ENCODE measurements at places on chromosomes 7 and 10.

GRCh38 chr10:34537629-34538231, 277.4 kb downstream of the PARD3 start:
- DNase-seq: no peak

GRCh38 chr7:99126921-99127553, 16.9 kb downstream of the SMURF1 start:
- no peak for DNase-seq

DNA sequence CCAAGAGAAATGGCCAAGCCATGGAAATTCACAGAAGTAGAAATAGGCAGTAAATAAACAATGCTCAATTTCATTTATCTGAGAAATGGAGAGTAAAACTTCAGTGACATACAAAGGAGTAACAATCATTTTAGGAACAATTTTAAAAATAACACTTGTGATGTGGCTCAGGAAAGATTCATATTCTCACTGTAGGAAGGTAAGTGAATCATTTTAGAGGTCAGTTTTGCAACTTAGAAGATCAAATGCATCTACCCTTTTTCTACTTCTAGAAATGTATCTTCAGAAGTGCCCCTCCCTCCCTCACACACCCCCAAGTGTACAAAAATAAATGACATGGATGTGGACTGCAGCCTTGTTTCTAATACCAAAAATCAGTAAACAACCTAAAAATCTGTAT, 78.3 kb downstream of the ALOX5 start:
- DNase-seq: no peak

DNA sequence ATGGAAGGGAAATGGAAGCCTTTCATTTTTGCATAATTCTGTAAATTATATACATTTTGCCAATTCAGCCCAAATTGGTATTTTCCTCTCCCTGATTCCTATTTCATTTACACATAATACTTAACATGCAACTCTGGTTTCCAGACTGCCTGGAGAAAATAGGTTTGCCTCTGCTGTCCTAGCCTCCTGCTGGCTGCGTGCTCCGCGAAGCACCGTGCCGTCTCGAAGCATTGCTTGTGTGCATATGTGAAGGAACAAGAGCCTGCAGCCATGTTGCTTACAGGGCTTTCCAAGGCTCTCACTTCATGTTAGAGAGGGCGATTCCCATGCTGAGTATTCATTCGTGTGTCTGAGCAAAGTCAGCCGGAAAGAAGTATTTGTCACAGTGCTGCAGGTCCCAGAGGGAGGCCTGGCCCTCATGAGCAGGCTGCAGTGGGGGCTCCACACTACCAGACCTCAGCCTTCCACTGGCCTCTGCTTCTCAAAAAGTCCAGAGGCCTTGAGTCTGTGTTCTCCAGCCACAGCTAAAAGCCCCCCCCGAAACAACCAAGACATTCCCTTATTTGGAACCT, 66.5 kb downstream of the CLRN3 start:
- no peak for DNase-seq

DNA sequence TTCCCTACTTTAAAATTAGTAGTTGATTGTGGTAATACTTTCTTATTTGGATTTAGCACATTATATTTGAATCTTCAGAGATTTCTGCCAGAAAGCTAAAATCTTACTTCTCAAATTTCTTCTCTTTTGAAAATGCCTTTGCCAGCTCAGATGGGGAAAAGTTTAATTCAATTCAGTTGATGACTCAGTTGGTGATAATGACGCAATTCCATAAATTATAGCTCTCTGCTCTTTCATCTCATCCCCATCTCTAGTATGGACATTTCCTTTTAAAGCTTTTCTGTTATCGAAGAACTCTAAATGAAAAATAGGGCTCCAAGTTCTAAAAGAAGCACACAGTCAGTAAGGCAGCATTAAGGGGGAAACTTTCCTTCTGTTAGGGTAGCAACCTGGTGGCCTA, 25.5 kb downstream of the RNLS start:
- no peak for DNase-seq

- no peak for DNase-seq
Observed at GRCh38 chr7:157715938-157716280, 379.1 kb downstream of the DNAJB6 start.

DNA sequence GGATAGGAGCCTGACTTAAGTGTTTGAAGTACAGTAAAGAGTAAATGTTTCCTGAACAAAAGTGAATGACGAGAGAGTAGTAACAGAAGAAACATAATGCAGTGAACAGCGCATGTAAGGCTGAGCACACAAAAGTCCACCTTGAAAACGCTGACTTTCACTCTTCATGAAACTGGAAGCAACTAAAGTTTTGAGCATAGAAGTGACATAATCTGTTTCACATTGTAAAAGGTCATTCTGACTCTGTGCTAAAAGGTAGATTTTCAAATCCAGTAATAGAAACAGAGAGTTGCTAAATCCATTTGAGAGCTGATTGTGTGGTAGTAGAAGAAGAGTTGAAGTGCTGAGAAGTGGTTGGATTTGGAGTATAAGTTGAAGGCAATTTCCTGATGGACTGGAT, 1037.0 kb downstream of the CNTNAP2 start:
- DNase-seq: no peak

DNA sequence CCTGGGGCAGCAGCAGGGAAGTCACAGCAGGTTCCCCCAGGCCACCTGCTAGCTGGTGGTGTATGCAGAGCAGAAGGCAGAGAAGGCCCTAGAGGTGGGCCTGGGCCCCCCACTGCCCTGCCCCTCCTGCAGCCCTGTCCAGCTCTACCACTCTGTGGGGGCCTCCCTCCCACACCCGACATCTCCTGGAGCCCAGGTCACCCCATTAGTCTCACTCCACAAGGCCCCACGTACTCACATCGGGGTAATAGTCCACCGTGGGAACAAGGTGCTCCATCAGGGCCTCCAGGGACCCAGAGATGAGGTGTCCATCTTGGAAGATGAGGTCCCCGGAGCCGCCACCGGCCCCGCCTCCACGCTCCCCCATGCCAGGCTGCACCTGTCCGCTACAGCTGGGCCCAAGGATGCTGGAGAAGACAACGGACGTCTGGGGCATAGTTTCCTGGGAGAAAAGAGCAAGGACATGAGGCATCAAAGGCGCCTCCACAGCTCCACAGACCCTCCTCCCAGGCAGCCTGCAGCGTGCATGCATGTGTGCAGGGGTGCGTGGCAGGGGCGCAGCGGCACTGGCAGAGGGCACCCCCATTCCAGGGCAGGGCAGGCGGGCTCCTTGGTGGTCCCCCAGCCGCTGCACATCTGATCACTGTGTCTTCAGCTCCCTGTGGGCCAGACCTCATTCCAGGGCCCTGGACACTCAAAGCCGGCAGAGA, 61.0 kb downstream of the RASGEF1A start:
- DNase-seq: no peak

- no peak for DNase-seq
Observed at GRCh38 chr7:66145400-66146104, 30.9 kb downstream of the CRCP start.

DNA sequence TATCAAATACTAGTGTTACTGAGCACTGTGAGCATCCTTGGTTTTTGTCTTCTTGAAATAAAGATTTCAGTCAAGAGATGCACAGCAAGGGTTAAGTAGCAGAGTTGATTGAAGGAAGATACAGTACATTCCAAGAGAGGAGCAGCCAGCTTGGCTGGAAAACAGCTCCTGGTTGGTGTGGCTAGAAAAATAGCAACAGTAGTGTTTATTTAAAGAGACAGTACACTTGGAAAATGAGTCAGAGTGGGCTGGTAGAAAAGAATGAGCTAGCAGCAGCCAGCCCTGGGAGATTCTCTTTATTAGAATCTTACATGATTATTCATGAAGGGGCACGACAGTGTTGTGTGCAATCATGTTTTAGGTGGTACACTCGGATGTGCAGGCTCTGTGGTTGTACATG, 1016.4 kb upstream of the SORCS1 start:
- no peak for DNase-seq
